ENCODE measurements at places on chromosomes 16 and 17.

DNA sequence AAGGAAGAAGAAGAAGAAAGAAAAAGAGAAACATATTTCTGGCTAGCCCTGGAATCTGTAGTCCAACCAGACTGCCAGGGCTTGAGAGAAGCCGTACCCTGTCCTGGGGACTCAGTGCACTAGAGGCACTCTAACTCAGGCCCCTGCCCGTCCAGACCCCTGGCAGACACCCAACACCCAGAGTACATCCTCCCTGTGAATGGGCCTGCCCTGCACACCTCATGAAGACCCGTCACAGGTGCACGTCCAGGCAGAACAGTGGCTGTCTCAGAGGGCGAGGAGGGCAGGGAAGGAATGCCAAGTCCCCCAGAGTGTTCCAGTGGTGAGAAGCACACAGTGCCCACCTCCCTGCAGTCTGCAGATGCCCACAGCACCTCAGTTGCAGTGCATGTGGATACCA is 23.0 kb downstream of the MPG start:
- H3K4me3 ChIP-seq = no peak overlapping the region
- no peaks in the 10 kb centered on the region for H3K27me3 ChIP-seq
- H3K27ac ChIP-seq = no peak overlapping the region
- no peaks in the 10 kb centered on the region for H3K36me3 ChIP-seq
- peaks cover 8% of the 10 kb centered on the region for H3K4me1 ChIP-seq

- DNase-seq = no peak
- H3K36me3 ChIP-seq = peaks cover 5% of the 10 kb centered on the region
- no peaks in the 10 kb centered on the region for H3K27me3 ChIP-seq
- no peak overlapping the region for H3K4me3 ChIP-seq
- no peak overlapping the region for H3K27ac ChIP-seq
Observed at GRCh38 chr16:71666928-71667707, 41.1 kb downstream of the MARVELD3 start.

- H3K36me3 ChIP-seq = no peaks in the 10 kb centered on the region
- peaks cover 3% of the 10 kb centered on the region for H3K27me3 ChIP-seq
- H3K4me3 ChIP-seq = no peak overlapping the region
- no peaks in the 10 kb centered on the region for H3K4me1 ChIP-seq
Observed at GRCh38 chr17:80513892-80514291, 30.7 kb upstream of the RPTOR start.

GRCh38 chr16:74219706-74220105 is 76.9 kb upstream of the PSMD7 start:
- no peak for DNase-seq
- H3K27me3 ChIP-seq = no peaks in the 10 kb centered on the region
- no peak overlapping the region for H3K27ac ChIP-seq
- no peaks in the 10 kb centered on the region for H3K4me1 ChIP-seq
- no peak overlapping the region for H3K4me3 ChIP-seq
- no peaks in the 10 kb centered on the region for H3K36me3 ChIP-seq

GRCh38 chr17:76391200-76391715 is 6.8 kb downstream of the SPHK1 start:
- H3K4me1 ChIP-seq = peaks cover 6% of the 10 kb centered on the region
- no peaks in the 10 kb centered on the region for H3K27me3 ChIP-seq
- H3K27ac ChIP-seq = no peak overlapping the region
- H3K4me3 ChIP-seq = no peak overlapping the region

Measured in activated CD4-positive, alpha-beta T cell treated with anti-CD3 and anti-CD28 coated beads, Interleukin-2, amount 10 ng/mL, durations not matched to agents 7 days and 5 days (primary cell).